T-helper 2 cell (primary cell): ENCODE measurements at places on chromosomes 1 and 21.
A peak's percentile ranks its signal among the peaks of the same experiment; 100 is the strongest.

GRCh38 chr1:245500546-245500945, 345.8 kb downstream of the KIF26B start:
- DNase-seq = no peak

GRCh38 chr1:91166106-91166712, 144.4 kb upstream of the ZNF644 start:
- peak; percentile 30 for DNase-seq

- DNase-seq = no peak
These were observed 8.3 kb upstream of the LRP8 start for GRCh38 chr1:53336146-53336545.

DNA sequence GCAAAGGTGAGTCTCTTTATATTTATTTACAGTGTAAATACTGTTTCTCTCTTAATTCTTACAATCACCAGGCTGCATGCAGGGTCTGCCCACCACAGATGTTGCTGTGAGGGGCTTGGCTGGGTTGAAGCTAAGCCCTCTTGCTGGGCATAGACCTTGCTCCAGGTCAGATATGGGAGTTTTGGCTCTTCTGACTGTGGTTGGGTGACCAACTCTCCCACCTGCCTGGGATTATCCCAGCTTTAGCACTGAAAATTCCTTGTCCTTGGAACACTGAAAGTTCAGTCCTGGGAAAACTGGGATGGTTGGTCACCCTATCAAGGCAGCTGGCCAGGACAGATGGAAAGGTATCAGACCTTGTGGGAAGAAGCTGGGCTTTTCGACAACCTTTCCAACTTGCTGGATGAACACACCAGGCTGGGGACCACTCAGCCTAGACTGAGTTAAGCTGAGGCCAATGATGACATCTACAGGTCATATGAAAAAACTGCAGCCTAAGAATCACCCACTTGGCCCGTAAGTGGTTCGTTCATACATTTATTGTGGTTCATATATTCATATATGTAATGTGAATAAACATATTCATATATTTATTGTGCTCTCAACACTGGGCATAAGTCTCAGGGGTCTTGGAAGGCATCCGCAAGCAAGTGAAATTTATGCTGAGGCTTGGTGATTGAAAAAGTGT, 26.6 kb upstream of the HPDL start:
- peak; percentile 8 for DNase-seq

GRCh38 chr1:113676524-113676923, 82.8 kb downstream of the PHTF1 start:
- DNase-seq = no peak

- DNase-seq = no peak
These were observed 10.0 kb upstream of the DNMT3L start for GRCh38 chr21:44271558-44272283.

DNA sequence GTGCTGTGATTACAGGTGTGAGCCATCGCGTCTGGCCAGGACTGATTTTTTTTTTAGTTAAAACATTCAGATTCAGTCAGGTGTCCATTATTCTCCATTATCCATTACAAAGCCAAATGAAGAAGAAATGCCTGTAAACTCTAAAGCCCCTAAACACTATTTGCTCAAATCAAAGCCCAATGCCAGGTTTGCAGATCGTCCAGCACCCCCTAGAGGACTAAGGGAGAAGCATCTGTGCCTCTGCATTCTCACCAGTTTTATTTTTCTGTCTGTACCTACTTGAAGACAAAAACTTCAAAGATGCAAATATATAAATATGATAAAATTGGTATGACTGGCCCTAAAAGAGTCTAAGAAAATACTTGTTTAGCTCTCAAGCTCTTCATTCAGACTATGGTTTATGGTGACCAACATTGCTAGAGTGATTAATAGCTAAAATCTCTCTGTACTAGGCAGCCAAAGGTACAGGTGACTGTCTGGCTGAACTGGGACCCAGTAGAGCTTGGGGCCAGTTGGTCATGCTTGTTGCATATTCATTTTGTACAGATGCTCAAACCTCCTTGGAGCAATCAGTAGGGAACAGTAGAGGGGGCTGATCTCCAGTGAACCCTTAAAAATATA, 138.4 kb downstream of the SYT2 start:
- DNase-seq = no peak

GRCh38 chr1:220339581-220339980, 67.3 kb upstream of the RAB3GAP2 start:
- no peak for DNase-seq

GRCh38 chr1:74465193-74465681, 47.2 kb downstream of the LRRC53 start:
- no peak for DNase-seq

GRCh38 chr1:175713381-175713780, 30.0 kb downstream of the TNR start:
- no peak for DNase-seq

DNA sequence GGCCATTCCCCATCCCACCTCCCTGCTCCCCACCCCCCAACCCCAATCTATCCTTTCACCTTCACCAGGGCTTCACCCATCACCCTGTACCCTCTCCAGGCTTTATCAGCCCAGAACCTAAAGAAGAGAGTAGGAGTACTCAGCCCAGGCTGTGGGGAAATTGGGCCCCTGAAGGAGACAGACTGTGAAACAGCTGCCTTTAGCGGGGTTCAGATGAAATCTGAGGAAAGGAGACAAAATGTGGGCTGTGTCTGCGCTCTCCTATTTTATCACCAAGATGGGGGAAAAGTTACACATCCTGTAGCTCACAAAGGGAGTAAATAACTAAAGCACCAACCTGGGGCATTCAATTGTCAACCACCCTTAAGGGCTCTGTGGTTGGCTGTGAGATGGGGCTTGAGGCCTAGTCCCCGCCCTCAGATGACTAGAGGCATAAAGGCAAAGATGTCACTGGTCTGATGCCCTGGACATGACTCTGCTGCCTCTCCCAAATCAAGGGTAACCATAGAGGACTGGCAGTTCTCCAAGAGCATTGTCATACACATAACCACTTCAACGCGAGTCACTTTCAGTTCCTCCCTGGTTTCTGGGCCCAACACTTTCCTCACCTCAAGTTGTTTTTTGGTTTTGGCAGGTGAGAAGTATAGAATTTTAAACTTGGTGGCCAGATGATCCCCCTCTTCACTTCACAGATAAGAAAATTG, 30.0 kb downstream of the SLC27A3 start:
- DNase-seq = peak; percentile 44

DNA sequence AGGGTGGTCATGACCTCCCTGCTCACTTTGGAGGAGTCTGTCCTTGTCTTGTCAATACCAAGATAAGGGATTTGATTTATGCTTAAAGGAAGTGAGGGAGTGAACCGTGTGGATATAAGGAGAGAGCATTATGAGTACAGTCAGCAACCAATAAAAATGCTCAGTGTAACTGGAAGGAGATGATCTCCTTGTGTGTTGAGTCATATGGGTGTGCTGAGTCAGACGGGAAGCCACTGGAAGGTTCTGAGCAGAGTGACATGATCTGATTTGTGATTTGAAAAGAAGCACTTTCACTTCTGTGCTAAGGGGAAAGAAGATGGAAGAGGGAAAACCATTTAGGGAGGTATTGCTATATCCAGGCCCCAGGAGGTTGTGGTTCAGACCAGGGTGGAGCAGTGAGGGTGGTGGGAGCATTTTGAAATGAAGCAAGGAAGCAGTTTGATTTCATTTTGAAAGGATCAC, 2.5 kb upstream of the BCL10 start:
- DNase-seq = no peak

DNA sequence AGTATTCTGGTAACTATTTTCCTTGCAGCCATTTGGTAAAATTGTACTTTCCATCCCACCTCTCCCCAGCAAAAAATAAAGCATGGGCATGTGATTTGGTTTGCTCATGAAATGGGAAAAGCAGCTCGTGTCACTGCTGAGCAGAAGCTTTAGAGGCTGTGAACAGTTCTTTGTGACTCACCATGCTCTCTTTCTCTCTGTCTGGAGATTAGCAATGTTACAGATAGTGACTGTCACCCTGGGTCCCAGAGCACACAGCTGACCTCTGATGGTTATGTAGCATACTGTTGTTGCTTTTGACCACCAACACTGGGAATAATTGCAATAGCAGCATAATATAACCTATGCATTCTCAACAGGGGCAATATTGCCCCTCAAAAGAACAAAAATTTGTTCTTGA, 70.6 kb downstream of the RGS2 start:
- DNase-seq = no peak

- DNase-seq = no peak
These were observed 97.4 kb downstream of the SYF2 start for GRCh38 chr1:25134801-25135461.

DNA sequence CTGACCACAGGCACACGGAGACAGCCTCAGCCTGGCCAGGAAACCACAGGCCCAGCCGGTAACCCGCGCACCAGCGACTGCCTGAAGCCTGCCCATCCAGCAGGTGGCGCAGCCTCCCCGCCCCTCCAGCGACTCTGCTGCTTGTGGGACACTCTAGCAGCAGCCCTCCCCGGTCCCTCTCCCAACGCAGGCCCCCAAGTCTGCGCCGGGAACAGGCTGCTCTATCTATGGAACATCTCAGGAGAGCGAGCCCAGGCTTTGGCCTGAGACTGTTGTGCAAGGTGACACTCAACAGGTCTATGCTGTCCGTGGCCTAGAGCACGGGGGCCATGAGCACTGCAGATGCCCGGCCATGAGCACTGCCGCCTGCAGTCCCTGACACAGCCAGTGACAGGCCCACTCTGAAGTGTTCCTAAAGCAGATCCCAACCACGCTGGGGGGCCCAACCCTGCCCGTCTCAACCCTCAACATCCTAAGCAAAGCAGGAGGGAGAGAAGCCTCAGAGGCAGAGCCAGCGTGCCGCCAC, 28.4 kb downstream of the WDR4 start:
- DNase-seq = no peak

DNA sequence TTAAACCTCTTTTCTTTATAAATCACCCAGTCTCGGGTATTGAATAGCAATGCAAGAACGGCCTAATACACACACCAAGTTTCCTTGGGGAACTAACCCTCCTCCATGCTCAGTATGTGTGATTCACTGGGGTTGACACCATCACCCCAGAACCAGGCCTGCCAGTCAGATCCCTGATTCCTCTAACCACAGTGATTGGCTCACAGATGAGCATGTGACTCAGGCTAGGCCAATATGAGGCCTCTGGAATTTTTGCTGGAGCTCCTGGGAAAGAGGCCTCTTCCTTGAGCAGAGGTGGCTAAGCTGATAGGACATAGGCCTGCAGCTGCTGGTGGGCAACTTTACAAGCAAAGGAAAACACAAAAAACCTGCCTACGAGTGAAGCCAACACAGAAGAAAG, 74.7 kb upstream of the ZBTB40 start:
- DNase-seq = no peak

- no peak for DNase-seq
These were observed 48.8 kb upstream of the KCNH1 start for GRCh38 chr1:211182746-211183145.

DNA sequence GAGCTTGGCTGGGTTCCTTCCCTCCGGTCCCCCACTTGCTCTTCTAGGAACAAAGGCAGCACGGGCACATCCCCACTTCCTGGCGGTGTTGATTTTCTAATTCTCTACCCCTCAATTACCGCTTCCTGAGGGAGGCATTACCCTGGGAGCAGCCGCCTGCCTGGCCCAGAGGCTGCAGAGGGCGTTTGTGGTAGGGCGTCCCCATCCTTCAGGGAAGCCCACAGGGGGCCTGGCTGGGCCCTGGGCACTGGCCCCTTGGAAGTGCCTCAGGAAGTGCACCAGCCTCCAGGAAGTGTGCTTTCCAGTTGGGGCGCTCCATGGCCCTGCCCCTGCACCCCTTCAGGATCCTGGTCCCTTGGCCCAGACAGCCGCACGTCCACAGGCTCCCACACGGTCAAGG, 42.1 kb upstream of the CASZ1 start:
- DNase-seq = no peak

DNA sequence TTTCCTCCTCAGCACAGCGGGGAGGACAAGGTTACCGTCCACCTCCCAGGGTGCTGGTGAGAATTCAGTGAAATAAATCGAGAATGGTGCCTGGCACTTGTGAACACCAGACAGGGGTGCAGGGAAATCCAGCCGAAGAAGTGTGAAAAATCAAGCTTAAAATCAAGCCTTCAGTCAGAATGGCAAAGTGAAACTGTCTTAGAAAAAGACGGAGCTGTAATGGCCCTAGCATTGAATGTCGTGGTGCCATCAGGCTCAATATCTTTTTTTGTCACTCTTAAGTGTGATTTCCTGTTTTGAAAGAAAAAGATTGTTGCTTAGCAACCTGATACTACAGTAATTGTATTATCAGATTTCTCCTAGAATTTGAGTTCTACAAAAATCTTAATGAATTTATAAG, 22.1 kb downstream of the EDARADD start:
- peak; percentile 78 for DNase-seq

- DNase-seq = no peak
These were observed 33.7 kb upstream of the DMBX1 start for GRCh38 chr1:46455951-46456350.

DNA sequence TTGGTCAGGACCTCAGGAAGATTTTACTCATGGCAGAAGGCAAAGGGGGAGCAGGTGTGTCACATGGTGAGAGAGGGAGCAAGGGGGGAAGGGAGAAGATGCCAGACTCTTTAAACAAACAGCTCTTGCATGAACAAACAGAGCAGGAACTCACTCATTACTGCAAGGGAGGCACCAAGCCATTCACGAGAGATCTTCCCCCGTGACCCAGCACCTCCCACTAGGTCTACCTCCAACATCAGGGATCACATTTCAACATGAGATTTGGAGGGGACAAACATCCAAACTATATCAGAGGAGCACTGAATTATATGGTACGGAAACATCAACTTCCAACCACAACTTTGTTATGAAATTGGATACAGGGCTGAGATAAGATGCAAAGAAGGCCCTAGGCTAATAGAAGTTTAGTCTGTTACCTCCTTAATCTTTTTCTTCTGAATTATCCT, 164.9 kb downstream of the ST6GALNAC3 start:
- no peak for DNase-seq

DNA sequence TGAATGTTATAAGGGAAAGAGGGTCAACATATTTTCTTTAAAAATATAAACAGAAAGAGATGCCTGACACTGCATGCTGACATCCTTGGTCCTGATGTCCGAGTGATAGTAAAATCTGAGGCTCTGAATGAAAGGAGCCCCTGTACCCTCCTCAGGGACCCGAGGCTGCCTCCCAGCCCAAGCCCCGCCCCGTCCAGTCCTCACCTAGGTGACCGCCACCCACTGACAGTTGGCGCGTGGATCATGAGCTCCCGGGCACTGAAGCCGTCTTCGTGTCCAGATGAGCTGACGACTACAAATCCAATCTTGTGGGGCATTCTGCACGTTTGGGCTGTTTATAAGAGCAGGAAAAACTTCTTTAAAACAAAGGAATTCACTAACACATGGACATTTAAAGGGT, 4.9 kb downstream of the CEP104 start:
- no peak for DNase-seq

- no peak for DNase-seq
These were observed 196.7 kb downstream of the LRRC40 start for GRCh38 chr1:70008660-70009059.
